ENCODE measurements at places on chromosomes 3 and 15.

DNA sequence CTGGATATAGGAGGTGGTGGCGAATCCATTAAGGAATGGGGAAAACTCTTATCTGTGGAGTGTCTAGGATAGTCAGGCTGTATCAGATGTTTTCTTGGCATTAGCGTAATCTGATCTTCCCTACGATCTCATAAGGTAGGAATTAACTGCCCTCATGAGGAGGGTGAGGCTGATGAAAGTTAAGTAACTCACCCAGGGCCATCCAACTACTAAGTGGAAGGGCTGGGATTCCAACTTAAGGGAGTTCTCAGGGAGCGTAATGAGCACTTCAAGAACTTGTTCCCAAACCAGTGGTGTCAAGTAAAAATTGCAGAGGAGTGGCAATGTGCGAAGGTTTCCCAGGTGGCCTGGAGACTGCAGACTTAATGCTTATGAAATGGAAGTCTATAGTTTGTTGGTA lies 55.9 kb upstream of the OSBPL11 start:
- no peak for DNase-seq

DNA sequence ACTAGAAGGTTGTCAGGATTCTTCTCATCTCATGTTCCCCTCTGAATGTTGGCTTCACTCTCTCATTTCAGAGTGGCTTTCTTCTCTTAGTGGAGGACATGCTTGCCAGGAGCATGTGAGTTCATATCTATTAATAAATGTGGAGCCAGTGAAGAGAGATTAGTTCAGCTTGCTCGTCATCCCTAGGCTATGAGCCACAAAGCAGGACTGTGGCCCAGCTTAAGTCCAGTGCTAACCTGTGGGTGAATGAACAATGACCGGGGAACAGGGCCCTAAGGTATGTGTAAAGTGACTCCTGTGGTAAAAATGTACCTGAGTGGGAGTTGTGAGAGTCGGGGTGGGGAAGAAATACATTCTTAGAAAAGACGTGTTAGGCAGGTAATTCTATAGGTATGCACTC lies 96.9 kb upstream of the TBL1XR1 start:
- DNase-seq, result no peak

GRCh38 chr3:57949785-57950615 lies 58.2 kb upstream of the FLNB start:
- no peak for DNase-seq

- peak; percentile 26 for DNase-seq
These were observed 52.9 kb downstream of the CLEC3B start for GRCh38 chr3:45078910-45079522.

DNA sequence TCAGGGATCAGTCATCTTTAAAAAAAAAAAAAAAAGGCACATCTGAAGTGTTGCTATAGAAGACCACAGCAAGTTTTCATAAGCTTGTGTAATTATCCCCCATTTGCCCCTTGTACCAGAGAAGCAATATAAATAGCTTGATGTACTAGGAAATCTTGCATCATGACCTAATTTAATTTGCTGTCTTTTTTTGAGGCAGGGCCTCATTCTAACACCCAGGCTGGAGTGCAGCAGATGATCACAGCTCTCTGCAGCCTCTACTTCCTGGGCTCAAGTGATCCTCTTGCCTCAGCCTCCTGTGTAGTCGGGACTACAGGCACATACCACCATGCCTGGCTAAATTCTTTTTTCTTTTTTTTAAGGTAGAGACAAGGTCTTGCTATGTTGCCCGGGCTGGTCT lies 88.7 kb downstream of the ARIH1 start:
- DNase-seq, result peak; percentile 59

GRCh38 chr3:106114220-106114619 lies 245.4 kb upstream of the CBLB start:
- no peak for DNase-seq

Data from MV-4-11 (cell line).